ENCODE measurements at places on chromosomes 4 and X. TPM values are rescaled to one million over a fixed set of nuclear protein-coding genes. Genes with fewer than 3 reads are reported as not detected.

AMER1 gene
- 8.5 TPM for polyA plus RNA-seq

SH2D1A gene
- 0.22 TPM for polyA plus RNA-seq

- no peak for DNase-seq
Observed at GRCh38 chr4:137961051-137961438, 281.1 kb downstream of the SLC7A11 start.

- DNase-seq, result no peak
Observed at GRCh38 chr4:8317474-8317873, 47.9 kb downstream of the HTRA3 start.

SHROOM4 gene
- polyA plus RNA-seq, result 22.0 TPM

SMIM10 gene
- 10.5 TPM for polyA plus RNA-seq

DNA sequence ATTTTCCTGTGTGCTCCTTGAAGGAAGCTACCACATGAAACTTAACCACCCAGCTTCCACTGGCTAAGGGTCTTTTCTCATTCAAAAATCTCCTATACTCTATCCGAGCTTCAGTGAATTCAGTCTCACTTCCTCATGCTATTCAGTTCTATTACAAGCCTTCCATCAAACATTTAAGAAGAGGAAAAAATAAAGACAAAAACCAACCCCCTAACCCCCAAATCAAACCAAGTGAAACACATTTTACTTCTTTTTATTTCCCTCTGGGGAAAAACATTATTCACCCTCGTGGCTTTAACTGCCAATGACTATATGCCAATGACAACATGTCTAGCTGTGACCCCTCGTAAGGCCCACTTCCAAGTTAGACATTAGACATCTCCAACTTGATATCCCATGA lies 16.2 kb upstream of the WDR19 start:
- no peak for DNase-seq

DNA sequence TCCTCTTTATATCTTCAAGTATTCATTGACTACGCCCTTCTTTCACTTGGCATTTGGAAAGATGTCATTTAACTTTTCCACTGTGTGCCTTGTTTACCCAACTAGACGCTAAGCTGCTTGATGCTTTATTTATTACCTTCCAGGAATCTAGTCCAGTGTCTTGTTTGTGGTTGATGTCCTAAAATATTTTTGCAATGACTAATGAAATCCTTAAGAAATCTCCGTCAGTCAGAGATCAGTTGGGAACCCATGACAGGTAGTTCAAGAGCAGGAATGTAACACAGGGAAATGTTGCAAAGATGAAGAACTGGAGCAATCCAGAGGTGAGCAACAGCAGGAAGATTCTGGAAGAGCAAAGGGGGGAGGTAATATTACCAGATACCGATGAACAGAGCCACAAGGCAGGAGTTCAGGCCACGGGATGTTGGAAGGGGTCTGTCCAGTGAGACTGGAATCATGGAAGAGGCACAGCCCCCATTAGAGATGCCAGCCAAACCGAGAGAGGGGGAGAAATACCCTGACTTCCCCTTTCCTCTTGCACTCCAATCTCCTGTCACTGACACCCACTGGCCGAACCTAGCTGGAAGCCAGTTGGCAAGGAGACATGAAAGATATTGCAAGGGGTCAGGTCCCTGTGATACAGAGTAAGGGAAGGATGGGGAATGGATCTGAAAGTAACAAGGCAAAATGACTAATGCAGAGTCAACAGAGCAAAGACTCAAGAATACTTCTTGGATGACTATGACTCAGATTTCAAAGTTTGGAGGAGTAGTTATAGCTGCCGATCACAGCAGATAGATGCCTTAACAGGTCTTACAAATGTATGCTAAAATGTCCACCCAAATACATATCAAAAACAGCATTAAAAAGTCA lies 62.7 kb upstream of the PHKA2 start:
- DNase-seq, result no peak

DNA sequence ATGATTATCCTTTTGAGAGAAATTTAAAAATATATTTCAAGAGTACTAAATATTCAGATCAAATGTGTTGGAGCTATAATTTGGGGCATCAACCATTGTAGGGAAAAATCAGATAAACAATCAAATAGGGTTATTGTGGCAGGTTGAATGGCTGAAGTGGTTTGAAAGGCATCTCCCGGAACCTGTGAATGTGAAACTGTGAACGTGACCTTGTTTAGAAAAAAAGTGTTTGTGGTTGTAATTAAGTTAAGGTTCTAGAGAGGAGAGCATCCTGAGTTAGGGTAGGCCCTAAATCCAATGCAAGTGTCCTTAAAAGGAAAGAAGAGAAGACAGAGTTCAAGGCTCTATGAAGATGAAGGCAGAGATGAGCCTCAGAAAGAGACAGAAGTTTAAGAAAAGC lies 37.4 kb downstream of the ADGRA3 start:
- no peak for DNase-seq

PRDM5 gene
- 23.6 TPM for polyA plus RNA-seq

SULT1E1 gene
- 585 TPM for polyA plus RNA-seq

DNA sequence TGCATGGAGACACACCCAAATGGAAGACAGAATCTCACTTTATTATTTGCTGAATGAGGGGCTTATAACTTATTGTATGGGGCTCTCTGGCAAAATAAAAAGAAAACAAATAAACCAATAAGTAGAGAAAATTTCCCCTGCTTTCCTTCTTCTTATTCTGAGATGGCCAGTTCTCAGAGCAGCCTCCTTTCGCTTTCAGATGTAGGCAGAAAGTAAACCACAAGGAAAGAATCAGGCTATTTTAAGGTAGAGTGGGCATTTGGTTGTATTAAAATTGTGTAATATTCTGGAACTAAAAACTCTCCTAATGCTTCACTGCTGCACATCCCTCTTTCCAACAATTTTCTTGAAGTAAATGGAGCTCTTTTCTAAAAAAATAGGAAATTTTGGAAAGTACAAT lies 241.8 kb downstream of the GALNTL6 start:
- no peak for DNase-seq

GRCh38 chr4:164771088-164771487 lies 17.2 kb downstream of the SMIM31 start:
- DNase-seq, result no peak

- DNase-seq, result no peak
Observed at GRCh38 chrX:6019076-6019475, 209.6 kb downstream of the NLGN4X start.

DNA sequence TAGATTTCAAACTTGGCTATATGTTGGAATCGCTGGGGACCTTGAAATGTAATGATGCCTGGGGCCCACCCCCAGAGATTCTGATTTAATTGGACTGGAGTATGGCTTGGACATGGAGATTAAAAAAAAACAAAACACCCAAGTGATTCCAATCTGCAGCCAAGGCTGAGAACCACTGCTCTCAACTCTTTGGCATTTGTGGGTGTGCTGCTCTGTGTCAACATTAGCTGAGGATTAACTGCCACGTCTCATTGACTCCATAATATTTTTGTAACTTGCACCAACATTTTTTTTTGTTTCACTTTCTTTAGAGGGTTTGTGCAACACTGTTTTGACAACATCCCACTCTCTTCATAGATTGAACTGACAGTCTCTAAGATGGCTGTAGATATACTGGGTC lies 41.1 kb upstream of the PDK3 start:
- DNase-seq, result no peak

- peak; percentile 14 for DNase-seq
Observed at GRCh38 chrX:85084770-85085393, 81.2 kb downstream of the APOOL start.

GRCh38 chr4:53003959-53004358 lies 141.8 kb downstream of the RASL11B start:
- DNase-seq, result no peak

- DNase-seq, result no peak
Observed at GRCh38 chr4:13176741-13177142, 307.4 kb downstream of the RAB28 start.

SYP gene
- polyA plus RNA-seq, result 2.6 TPM

KCND1 gene
- polyA plus RNA-seq, result 3.1 TPM

DNA sequence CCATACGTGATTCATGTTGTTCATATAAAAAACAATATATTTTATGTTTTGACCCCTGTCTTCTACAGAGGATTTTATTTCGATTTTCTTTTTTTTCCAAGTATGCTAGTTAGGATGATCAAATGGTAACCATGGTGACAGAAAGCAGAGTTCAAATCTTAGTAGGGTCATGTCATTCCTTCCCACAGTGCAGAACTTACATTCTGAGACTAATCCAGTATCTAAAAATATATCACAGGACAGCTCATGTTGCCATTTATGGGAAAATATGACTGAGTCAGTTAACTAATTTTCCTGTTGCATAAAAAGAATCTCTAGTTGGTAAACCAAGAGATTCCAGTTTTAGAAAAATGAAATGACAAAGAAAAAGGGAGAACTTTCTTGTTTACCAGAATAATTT lies 209.5 kb downstream of the PARM1 start:
- DNase-seq, result no peak

- DNase-seq, result no peak
Observed at GRCh38 chrX:77346859-77347258, 100.3 kb upstream of the FGF16 start.

- no peak for DNase-seq
Observed at GRCh38 chrX:122850326-122850725, 333.8 kb upstream of the GRIA3 start.

GLOD5 gene
- polyA plus RNA-seq, result 0.81 TPM

DNA sequence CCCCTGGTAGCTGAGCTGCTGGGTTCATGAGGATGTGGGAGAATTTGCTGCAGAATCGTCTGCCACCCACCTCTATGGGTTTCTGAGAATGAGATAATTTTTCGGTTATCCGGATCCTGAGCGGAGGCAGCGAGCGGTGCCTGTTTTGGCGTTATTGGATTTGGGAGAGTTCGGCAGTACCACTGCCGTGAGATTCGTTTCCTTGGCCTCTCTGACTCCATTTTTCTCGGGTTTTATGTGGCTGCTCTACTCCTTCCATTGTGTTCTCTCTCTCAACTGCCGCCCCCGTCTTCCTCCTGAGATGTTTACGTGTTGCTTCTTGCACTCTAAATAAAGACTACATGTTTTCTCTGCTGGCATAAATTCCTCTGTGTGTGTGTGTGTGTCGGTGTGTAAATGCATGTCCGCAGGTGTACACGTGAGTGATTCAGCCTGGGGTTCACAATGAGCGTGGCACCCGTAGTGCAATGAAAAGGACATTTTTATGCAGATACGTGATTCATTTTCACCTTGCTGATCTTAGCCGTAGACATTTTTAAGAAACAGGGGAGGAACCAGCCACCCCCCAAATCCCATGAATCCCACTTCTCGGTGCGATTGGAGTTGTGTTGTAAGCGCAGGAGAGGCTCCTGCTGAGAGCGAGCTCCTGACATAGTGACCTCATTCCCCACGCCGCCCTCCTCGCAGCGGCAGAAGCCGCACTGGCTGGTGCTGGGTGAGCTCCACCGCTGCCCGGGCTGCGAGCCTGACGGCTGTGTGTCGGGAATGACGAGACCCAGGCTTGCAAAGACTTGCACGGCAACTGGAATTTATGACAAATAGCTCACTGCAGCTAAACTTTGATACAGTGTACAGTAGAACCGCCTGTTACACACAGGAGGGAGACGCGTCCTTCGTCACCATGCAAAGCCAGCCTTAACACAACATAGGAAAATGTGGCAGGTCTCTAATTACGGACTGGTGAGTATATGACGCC lies 82.2 kb downstream of the STOX2 start:
- peak; percentile 53 for DNase-seq

DNA sequence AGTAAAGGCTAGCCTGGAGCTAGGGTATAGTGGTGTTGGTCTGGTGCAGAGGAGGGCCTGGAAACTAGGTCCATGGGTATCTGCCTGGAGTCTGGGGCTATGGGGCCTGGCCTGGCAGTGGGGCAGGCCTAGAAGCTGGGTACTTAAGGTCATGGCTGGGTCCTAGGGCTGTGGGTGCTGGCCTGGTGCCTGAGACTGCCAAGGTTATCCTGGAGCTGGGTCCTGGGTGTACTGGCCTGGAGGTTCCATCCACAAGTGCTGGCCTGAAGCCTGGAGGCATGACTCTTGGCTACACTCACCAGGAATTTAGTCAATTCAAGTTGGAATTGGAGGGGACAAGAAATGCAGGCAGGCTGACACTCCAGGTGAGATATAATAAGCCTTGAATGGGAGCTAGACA lies 108.4 kb upstream of the ZCCHC13 start:
- no peak for DNase-seq

FREM3 gene
- polyA plus RNA-seq, result 0.13 TPM

- no peak for DNase-seq
Observed at GRCh38 chr4:184382189-184382846, 92.0 kb downstream of the IRF2 start.

Data from left kidney (tissue), 8 donors.